ENCODE measurements at places on chromosomes 3 and 15. TPM values are rescaled to one million over a fixed set of nuclear protein-coding genes. Genes with fewer than 3 reads are reported as not detected.
A peak's percentile ranks its signal among the peaks of the same experiment; 100 is the strongest.

TMC3 gene
- total RNA-seq: not detected

ABI3BP gene
- 3.4 TPM for total RNA-seq

CLDN16 gene
- 0.20 TPM for total RNA-seq

IL17RB gene
- not detected for total RNA-seq

TRPM1 gene
- total RNA-seq: not detected

CYP8B1 gene
- total RNA-seq: not detected

DNA sequence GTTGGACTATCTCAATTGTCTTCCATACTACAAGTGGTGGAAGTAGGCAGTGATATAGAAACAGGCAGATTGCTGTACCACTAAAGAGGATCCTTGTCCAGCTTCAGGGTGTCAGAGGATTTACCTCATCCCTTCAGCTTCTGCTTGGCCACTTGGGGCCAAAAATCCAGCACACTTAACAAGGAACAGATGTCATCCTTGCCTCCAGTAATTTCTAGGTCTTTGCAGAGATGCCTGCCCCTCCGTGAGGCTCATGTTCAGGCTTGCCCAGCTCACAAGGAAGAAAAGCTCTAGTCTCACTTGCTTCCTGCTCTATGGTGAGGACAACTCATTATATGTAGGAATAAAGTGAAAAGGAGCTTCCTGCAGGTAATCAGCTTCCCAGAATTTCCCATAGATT is 510.3 kb downstream of the EPHA3 start:
- H3K4me1 ChIP-seq: no peaks in the 10 kb centered on the region
- H3K27ac ChIP-seq: no peak overlapping the region
- H3K4me3 ChIP-seq: no peak overlapping the region

DNA sequence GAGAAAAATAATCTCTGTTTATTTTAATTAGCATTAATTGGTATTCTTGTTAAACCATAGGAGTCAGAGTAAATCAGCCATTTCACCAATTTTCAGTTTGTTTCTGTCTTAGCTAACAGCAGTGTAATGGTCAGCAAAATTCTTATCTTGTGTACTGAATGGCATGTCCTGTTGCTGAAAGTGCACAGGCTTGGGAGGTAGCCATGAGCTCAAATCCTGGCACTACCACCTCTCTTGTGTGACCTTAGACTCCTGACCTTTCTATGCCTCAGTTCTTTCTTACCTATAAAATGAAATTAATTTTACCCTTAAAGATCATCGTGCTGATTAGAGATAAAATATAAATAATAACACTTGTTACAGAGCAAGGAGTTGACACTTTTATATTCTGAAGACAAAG is 35.8 kb downstream of the MLH1 start:
- H3K4me3 ChIP-seq: no peak overlapping the region
- H3K4me1 ChIP-seq: no peaks in the 10 kb centered on the region
- no peak for DNase-seq
- peaks cover 14% of the 10 kb centered on the region for H3K36me3 ChIP-seq

DNA sequence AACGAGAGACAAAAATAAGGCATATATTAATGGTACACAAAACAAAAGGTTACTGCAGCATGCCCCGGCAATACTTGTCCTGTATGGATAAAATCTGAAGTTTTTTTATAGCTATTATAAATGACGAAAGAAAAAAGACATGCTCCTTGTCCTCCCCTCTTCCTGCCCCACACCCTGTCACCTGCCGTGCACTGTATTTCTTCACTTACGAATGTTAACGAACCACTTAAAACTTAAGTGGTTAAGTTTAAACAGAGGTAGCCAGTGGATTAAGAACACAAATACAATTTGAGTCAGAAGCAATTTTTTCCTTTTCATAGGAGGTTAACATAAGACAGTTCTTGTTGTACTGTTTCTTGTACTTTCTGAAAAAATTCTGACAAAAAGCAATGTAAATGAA is 799.1 kb upstream of the NECTIN3 start:
- DNase-seq: no peak
- H3K36me3 ChIP-seq: no peaks in the 10 kb centered on the region
- H3K4me1 ChIP-seq: no peaks in the 10 kb centered on the region
- no peaks in the 10 kb centered on the region for H3K27me3 ChIP-seq
- H3K27ac ChIP-seq: no peak overlapping the region

- H3K36me3 ChIP-seq: no peaks in the 10 kb centered on the region
- H3K27me3 ChIP-seq: no peaks in the 10 kb centered on the region
- DNase-seq: no peak
- H3K4me1 ChIP-seq: no peaks in the 10 kb centered on the region
- H3K27ac ChIP-seq: no peak overlapping the region
Observed at GRCh38 chr3:28088811-28089526, 152.4 kb upstream of the CMC1 start.

DNA sequence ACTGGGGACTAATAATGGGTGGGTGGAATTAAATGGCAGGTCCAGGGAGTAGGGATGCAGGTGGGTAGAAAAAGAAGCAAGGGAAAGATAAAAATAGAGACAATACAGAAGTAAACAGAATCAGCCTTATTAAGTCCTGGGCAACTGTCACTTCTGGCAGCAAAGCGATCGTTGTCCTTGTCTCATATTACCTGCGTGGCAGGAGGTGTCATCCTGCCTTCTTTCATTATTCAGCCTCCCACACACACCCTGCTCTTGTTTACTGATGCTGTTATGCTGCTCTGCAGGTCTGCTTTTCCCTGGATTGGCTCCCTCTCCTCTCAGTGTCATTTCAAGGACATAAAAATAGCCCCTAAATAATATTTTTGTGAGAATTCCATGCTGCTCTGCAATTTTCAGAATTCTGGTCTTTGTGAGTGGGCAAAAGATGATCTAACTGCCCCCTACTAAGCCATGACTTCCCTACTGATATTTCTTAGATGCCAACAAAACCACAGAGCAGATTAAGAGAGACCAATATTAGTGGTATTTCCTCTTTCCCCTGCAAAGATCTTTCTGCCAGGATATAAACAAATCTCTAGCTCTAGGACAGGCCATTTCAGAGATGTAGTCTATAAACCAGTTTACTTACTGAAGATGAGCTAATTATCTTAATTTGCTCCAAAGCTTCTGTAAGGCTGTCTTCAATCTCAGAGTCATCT is 8.5 kb downstream of the VEPH1 start:
- no peak for DNase-seq
- H3K36me3 ChIP-seq: no peaks in the 10 kb centered on the region
- H3K27ac ChIP-seq: no peak overlapping the region
- H3K4me3 ChIP-seq: no peak overlapping the region

DNA sequence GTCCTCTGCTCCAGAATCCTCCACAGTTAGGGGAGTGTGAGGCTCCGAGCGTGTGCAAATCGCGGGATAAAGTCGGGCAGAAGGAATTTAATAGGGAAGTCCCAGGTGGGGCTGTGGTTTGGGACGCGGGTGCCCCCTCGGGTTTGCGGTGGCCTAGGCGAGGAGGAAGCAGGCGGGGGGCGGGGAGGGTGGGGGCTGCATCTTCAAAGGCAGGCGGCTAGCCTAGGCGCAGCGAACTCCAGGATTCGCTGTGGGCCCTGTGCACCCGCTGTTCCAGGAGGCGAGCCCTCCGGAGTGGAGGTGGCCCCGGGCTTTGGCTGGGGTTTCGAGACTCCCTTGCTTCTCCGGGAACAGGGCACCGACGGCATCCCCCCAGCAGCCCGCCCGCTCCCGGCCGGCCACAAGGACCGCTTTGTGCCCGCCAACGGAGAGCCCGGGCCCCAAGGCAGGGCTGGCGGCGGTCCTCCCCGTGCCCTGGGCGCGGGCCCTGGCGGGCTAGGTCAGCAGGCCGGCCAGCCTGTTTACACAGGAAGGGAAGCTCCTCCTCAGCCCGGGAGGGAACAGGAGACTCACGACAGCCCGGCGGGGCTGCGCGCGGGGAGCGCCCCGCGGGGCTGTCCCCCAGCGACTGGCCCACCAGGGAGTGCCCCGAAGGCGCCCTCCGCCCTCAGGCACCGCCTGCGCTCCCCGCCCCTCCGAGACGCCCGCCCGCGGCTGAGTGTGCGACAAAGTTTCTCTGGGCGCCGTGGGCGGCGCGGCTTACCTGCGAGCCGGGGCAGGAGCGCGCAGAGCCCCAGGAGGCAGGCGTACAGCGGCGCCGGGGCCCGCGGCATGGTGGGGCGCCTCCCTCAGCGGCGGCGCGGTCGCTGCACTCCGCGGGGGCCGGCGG is 753 bp downstream of the ITGB5 start:
- peak overlapping the region; percentile 84 for H3K4me3 ChIP-seq
- H3K27ac ChIP-seq: peak overlapping the region; percentile 69
- H3K36me3 ChIP-seq: peaks cover 11% of the 10 kb centered on the region

- H3K27me3 ChIP-seq: no peaks in the 10 kb centered on the region
- H3K27ac ChIP-seq: 0 out of 2 replicates have a peak overlapping the region, but pooled peaks have one; percentile 3
- no peak overlapping the region for H3K4me3 ChIP-seq
Observed at GRCh38 chr15:59244337-59244736, 37.7 kb downstream of the LDHAL6B start.

DNA sequence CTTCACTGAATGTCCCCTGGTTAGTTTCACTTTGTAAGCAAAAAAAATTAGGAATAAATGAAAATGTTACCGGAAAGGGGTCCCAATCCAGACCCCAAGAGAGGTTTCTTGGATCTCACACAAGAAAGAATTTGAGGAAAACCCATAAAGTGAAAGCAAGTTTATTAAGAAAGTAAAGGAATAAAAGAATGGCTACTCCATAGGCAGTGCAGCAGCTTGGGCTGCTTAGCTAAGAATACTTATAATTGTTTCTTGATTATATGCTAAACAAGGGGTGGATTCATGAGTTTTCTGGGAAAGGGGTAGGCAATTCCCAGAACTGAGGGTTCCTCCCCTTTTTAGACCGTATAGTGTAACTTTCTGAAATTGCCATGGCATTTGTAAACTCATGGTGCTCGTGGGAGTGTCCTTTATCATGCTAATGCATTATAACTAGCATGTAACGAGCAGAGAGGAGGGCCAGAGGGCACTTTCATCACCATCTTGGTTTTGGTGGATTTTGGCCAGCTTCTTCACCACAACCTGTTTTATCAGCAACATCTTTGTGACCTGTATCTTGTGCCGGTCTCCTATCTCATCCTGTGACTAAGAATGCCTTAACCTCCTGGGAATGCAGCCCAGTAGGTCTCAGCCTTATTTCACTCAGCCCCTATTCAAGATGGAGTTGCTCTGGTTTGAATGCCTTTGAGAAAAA is 41.0 kb upstream of the CMSS1 start:
- no peaks in the 10 kb centered on the region for H3K36me3 ChIP-seq
- H3K4me3 ChIP-seq: no peak overlapping the region
- no peak overlapping the region for H3K27ac ChIP-seq
- DNase-seq: peak; percentile 25
- peaks cover 12% of the 10 kb centered on the region for H3K4me1 ChIP-seq

DNA sequence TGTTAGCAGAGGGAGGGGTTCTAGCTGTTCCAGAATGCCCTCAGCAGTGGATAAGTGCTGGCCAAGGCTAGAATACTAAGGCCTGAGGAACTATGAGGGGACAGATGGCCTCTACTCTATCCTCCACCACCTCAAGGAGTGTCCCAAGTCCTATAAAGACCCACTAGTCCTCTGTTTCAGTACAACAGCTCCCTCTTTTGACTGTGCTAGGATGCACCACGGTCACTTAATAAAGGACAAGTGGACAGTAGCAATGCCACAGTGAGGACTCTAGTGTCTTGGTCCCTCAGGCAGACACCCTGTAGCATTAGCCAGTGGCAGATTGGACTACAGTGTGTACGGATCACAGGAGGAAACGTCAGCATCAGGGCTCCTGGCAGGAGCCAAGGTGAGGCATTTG is 171.8 kb upstream of the PROK2 start:
- H3K4me1 ChIP-seq: no peaks in the 10 kb centered on the region
- H3K36me3 ChIP-seq: no peaks in the 10 kb centered on the region
- no peak for DNase-seq
- H3K4me3 ChIP-seq: no peak overlapping the region

DNA sequence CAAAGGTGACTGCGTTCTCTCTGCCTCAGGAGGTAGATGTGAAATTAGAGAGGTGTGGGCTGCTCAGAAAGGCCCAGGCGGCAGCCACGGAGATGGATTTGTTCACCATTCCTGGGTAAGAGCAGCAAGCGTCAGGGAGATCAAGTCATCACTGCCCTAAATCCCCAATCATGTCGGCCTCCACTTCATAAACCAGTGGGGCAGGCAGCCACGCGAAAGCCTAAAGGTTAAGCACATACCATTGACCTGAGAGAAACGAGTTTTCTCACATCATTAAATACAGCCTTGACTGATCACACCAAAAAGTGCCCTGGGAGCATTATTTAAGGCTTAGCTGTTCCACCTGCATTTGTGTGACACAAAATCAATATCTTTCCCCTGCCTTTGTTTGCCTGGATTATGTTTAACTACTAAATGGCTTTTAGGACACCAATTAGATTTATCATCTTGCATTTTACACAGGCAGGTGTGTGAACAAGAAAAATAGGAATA is 50.7 kb upstream of the FOXB1 start:
- H3K4me3 ChIP-seq: no peak overlapping the region
- H3K4me1 ChIP-seq: peaks cover 22% of the 10 kb centered on the region
- H3K27ac ChIP-seq: peak overlapping the region; percentile 67
- no peaks in the 10 kb centered on the region for H3K36me3 ChIP-seq

- H3K36me3 ChIP-seq: no peaks in the 10 kb centered on the region
- no peak for DNase-seq
- no peak overlapping the region for H3K27ac ChIP-seq
- no peaks in the 10 kb centered on the region for H3K4me1 ChIP-seq
Observed at GRCh38 chr3:40518848-40519247, 5.9 kb upstream of the ZNF621 start.

- no peaks in the 10 kb centered on the region for H3K27me3 ChIP-seq
- no peak overlapping the region for H3K27ac ChIP-seq
- H3K36me3 ChIP-seq: no peaks in the 10 kb centered on the region
- 0 out of 2 replicates have a peak, but pooled peaks cover 6% of the 10 kb centered on the region for H3K4me1 ChIP-seq
- no peak for DNase-seq
- H3K4me3 ChIP-seq: no peak overlapping the region
Observed at GRCh38 chr3:110528305-110529121, 543.1 kb upstream of the NECTIN3 start.

DNA sequence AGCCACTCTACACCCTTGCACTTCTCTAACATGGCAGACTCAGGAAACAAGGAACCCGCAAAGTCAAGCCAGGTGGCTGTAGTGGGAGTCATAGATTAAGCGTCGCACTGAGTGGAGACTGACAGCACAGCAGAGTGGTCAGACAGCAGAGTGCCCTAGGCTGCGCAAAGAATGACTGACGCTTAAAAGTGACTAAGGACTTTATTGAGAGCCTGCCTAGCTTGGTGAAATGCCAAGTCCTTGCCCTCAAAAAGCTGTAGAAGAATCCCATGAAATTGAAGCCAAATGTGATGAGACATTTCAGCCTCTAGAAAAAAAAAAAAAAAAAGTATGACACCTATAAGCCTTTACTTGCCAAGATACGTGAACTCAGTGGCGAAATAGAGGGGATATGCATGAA is 30.2 kb downstream of the NCEH1 start:
- no peaks in the 10 kb centered on the region for H3K27me3 ChIP-seq
- H3K27ac ChIP-seq: no peak overlapping the region
- DNase-seq: no peak
- 0 out of 2 replicates have a peak, but pooled peaks cover 5% of the 10 kb centered on the region for H3K36me3 ChIP-seq

DNA sequence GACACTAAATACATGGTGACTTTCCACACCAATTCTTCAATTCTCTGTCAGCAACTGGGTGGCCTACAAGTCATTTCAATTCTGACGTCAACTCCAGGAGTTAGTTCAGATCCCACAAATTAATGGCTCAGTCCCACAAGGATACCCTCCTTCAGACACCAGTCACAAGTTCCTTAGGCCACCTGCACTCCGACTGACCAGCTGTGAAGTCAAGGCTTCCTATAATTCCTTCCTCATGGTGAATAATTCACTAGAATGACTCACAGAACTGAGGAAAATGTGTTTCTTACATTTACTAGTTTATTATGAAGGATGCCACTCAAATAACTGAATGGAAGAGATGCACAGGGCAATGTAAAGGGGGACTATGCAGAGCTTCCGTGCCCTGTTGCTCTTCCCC is 6.3 kb upstream of the PIAS1 start:
- DNase-seq: no peak
- peaks cover 2% of the 10 kb centered on the region for H3K4me1 ChIP-seq
- H3K27ac ChIP-seq: no peak overlapping the region
- H3K4me3 ChIP-seq: no peak overlapping the region

Data from PC-9 (cell line).